ENCODE measurements at places on chromosomes 5 and 9.

DNA sequence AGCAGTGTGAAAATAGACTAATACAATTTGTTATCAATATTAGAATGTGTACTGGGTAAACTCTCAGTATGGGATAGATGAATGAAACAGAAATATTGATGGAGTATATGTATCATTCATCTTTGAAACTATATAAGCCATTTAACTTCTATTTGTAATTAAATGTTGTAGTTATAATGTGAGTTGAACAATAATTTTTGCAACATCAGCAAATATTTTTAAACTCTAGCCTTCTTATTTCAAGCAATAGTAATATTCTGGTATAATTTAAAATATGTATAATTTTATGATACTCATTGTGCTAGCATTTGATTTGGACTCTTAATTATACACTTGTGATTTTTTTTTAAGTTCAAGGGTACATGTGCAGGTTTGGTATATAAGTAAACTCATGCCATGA, 59.6 kb upstream of the RGMB start:
- DNase-seq, result no peak

GRCh38 chr9:3804103-3804502, 278.3 kb upstream of the RFX3 start:
- DNase-seq, result no peak

DNA sequence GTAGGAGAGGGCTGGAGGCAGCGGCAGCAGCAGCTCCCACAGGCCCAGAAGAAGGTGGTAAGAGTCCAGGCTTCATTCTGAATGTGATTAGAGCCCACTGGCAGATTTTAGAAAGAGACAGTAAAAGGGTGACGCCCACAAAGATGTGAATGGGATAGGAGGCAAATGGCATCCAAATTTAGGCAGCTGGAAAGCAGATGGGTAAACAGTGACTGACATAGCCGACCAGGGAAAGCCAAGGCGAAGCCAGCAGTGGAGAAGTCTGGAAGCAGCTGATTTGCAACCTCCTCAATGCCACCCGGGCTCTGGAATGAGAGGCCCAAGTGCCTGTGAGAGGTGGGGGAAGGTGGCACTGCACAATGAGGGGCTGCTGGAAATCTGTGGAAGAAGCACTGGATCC, 103.3 kb downstream of the C5orf15 start:
- no peak for DNase-seq

DNA sequence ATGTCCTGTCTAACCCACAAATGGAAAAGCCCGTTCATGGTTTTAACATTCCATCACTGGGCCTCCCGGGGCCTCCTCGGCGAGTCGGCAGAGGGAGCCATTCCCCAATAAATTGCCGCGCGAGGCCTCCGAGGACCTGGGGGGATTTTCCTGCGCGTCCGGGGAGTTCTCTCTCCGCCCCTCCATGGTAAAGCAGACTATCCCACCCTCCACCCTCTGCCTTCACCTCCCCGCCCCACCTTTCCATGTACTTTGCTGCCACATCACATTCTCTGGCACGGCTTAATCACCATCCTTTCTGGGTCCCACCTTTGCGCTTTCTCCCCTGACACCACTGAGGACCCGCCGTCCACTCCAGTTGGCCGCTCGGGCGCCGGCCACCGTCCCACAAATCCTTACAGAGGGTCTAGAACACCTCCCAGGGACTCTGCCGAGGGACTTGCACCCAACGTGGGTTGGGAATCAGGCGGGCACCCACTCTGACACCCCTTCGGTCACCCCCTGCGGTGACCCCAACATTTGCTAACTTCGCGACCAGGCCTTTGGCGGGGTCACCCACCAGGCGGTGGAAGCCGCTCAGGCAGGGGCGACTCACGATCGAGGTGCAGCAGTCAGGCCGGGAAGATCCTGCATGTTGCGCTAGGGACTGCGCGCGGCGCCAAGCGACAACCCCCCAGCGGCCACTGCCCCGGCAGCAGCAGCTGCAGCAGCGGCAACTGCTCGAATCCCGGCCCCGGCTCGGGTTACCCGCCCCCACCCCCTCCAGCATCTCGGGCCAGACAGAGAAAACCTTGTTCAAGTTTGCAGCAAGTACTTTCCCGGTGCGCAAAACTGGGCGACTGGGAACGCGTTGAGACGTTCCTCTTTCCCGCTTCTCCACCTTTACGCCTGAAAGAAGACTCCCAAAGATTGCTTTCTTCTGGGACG, at the start of gene MEGF10:
Gene MEGF10, plus strand, starts transcription at position 778 of the 927 bp plus-strand sequence. CDS start 40,513 bp downstream, outside the sequence.
- peak; percentile 69 for DNase-seq

DNA sequence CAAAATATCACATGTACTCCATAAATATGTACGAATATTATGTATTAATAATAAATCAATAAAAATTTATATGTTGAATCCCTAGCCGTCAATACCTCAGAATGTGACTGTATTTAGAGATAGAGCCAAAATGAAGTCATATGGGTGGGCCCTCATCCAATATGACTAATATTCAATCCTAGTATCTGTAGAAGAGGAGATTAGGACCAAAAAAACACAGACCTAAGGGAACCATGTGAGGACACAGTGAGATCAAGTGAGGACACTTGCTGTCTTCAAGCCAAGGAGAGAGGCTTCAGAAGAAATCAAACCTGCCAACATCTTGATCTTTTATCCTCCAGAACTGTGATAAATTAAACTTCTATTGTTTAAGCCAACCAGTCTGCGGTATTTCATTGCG, 3.7 kb upstream of the AMACR start:
- no peak for DNase-seq

DNA sequence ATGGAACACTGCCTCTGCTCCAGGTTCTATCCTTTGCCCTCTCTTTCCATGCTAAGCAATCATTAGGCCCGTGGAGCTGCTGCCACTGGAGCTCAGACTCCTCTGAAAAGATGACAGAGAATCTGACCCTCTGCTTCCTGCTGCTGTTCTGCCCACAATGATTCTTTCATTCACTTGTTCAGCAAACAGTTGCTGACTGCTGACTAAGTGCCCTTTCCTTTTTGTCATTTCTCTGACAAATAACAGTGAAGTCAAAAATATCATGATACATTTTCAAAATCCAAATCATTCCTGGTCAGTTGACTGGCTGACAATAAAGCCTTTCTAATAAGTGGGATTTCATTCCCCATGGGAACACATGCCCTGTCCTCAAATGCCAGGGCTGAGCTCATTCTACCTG, 110.1 kb downstream of the SIL1 start:
- no peak for DNase-seq

DNA sequence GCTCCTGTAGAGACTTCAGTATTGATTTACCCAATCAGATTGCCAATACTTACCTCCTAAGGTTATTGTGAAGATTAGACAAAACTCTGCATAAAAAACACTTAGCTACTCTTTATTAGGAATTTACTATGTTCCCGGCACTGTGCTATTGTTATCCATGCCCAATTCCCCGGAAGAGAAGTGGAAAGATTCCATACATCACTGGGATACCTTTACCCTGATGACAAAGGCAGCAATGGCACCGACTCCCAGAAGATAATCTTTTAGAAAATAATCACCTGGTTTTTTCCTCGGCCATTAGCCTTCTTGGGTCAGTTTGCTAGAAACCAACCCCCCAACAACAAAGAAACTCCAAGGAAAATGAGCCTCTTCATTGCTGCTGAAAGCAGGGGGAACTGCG, 226.0 kb downstream of the SNX18 start:
- DNase-seq, result no peak

- DNase-seq, result no peak
Observed at GRCh38 chr9:116450378-116451139, 236.5 kb upstream of the TRIM32 start.

DNA sequence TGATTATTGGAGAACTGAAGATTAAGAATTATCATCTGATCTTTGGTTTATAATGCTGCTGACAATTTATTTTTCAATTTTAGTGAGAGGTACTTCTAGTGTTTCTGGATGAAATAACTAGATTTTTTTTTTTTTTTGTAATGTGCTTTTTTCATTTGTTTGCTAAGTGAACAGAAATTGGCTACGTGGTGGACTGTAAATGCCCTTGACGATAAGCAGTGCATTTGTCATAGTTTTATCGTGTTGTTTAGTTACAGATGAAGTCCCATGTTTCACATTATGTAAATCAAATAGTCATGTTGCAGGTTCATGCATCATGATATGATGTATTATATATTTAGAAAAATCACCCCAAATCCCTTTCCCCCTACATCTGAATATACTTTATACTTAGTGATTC, 81.0 kb downstream of the ADAMTS19 start:
- DNase-seq, result no peak

GRCh38 chr9:112348257-112349007, 15.0 kb upstream of the PTBP3 start:
- DNase-seq, result peak; percentile 63

DNA sequence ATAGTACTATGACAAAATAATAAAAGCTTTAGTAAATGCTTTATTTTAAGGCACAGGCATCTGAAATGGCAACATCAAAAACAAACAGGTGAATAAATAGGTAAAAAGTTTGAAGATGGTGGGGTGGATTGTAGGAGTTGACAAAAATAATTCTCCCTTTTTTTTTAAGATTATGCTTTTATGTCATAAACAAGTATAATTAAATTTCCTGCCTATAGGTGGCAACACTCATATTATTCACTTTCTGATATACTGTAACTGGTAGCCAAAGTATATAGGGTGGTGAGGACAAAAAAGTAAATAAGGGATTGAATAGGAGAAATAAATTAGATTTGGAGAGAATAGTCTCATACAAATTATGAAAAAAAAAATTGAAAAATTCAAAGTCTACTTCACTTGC, 120.0 kb upstream of the ACOT12 start:
- no peak for DNase-seq

- no peak for DNase-seq
Observed at GRCh38 chr5:159456722-159457465, 126.6 kb upstream of the IL12B start.

- DNase-seq, result no peak
Observed at GRCh38 chr5:143562935-143563334, 159.4 kb upstream of the NR3C1 start.

DNA sequence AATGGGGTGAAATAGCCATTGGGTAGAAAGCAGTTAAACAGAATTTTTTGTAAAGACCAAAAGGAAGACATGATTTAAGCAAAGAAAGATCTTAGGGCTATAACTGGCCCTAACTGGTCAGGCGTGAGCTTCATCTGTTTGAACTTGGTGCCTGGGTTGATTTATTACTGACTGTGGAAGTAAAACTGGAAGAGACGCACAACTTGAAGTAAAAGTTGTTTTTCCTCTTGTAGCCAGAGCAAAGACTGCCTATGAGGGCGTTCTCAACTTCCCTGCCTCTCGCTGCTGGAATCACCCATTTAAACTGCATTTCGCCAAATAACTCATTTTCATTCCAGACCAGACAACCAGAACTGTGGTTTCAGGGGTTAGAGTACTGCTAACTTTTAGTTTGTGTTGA, 1.5 kb downstream of the THBS4 start:
- no peak for DNase-seq

- no peak for DNase-seq
Observed at GRCh38 chr5:101976933-101977332, 319.2 kb downstream of the SLCO4C1 start.

- no peak for DNase-seq
Observed at GRCh38 chr9:88835038-88835466, 156.2 kb upstream of the S1PR3 start.

GRCh38 chr5:112965733-112966306, 10.8 kb upstream of the DCP2 start:
- no peak for DNase-seq

DNA sequence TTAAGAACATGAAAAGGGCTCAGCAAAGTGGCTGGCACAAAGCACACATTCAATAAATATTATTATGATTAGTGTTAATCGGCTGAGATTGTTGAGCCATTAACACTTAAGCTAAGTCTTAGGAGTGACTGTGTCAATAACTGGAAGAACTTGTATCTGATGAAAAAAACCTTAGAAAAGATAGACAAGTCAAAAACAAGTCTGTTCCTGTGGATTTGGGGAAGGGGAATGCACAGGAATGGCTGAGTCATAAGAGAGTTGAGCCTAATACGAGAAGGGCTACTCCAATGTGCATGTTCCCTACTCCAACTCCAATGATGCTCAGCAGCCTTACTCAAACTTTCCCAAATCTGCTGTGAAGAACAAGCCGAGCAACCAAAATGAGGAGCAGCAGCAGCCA, 53.9 kb downstream of the MED27 start:
- no peak for DNase-seq

GRCh38 chr5:111453747-111454146, 58.6 kb downstream of the STARD4 start:
- no peak for DNase-seq

DNA sequence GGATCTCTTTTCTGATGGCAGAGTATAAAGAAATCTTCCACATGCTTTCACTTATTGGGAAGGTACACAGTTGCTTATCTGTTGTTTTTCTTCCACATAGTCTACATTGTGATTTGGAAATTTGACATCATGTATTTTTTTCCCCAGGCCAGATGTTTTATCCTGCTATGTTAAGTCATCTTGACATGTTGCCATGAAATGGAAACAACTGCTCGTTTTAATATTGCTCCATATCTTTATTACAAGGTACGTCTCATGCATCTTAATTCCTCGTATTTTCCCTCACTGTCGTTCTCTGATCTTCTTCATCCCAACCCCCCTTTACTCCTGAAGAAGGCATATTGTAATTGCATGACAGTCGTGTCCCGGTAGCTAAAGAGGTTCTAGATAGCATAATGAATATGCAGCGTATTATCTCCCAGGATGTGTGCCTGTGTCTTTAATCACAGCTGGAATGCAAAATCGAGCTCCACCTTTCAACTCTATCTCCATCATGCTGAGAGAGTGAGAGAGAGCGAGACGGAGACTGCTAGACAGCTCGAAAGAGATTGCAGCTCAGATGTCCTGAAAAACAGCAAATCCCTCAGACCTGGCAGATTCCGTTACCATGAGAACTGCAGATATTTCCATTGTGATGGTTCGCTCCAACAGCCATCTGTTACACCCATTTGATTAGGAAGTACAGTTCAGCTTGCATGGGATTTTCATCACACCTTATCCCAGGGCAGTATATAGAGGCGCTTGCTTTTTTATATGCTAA, 281.7 kb downstream of the TMEM38B start:
- DNase-seq, result no peak

DNA sequence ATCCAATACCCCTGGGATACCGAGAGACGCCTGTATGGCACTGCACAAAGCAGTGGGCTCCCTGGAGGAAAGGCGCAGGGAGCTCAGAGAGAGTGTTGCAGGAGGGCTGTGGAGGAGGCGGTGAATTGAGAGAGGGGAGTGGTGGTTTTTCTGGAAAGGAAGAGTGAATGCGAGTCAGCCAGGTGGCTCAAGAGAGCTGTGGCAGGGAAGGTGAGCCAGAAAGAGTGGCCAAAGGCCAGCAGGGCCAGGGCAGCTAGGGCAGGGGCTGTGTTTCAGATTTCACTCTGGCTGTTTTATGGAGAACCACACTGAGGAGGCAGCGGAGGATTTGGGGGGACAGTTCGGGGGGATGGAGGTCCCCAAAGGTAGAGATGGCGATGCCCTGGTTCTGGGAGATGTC, 13.0 kb upstream of the DAB2IP start:
- DNase-seq, result no peak

Data from nucleus accumbens (tissue), 56 donors.